Body of pancreas (tissue), 4 donors: ENCODE measurements at places on chromosomes 16 and 17. TPM values are rescaled to one million over a fixed set of nuclear protein-coding genes. Genes with fewer than 3 reads are reported as not detected.

GRCh38 chr17:48294020-48294805, 135.8 kb downstream of the SKAP1 start:
- DNase-seq: no peak
- H3K27ac ChIP-seq: no peak overlapping the region
- H3K36me3 ChIP-seq: no peaks in the 10 kb centered on the region
- H3K4me3 ChIP-seq: no peak overlapping the region
- no peaks in the 10 kb centered on the region for H3K27me3 ChIP-seq

GRCh38 chr16:67021321-67021720, 7.6 kb upstream of the CBFB start:
- H3K4me1 ChIP-seq: peaks cover 16% of the 10 kb centered on the region
- no peak for DNase-seq
- no peak overlapping the region for H3K27ac ChIP-seq
- no peaks in the 10 kb centered on the region for H3K36me3 ChIP-seq

DNA sequence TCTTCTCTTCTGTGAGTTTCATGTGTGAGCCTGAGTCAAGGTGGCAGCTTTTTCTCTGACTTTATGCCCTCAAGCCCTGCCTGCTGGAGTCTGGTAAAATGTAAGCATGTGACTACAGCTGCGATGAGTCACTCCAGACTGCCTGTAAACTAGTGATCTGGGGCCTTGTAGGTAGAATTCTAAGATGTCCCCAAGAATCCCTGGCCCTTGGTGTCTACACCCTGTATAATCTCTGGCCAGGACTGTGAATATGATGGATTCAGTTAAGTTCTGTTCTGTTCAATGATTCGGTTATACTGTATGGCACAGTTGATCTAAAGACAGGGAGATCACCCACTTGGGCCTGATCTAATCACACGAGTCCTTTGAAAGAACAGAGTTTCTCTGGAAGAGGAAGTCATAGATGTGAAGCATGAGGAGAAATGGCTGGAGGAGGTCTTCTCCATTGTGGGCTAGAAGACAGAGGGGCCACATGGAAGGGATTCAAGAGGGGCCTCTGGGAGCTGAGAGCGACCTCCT, 29.8 kb downstream of the PRSS54 start:
- H3K27me3 ChIP-seq: no peaks in the 10 kb centered on the region
- no peak for DNase-seq
- H3K4me3 ChIP-seq: no peak overlapping the region
- H3K36me3 ChIP-seq: no peaks in the 10 kb centered on the region
- H3K4me1 ChIP-seq: no peaks in the 10 kb centered on the region

DNA sequence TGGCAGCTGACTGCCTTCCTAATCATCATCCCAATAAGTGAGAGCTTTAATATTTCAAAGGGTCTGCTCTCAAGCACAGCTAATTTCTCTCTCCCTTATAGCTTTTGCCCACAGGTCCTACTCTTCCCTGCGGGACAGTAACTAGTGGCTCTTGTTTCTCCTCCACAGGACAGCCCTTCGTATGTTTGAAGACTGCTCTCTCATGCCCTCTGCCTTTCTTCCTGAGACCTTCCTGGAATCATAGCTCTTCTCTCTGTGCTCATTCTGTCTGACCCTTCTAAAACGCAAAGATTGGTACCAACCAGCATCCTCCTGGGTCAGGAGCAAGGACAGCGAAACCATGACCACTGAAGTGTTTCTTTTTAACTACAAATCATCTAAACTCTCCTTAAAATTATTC, 168.9 kb downstream of the GRIN2A start:
- H3K36me3 ChIP-seq: no peaks in the 10 kb centered on the region
- H3K27me3 ChIP-seq: no peaks in the 10 kb centered on the region
- no peak overlapping the region for H3K27ac ChIP-seq
- DNase-seq: no peak

EPN3 gene
- 11.9 TPM for total RNA-seq

ZSWIM7 gene
- total RNA-seq: 18.2 TPM

- H3K4me1 ChIP-seq: peaks cover 11% of the 10 kb centered on the region
- no peaks in the 10 kb centered on the region for H3K36me3 ChIP-seq
- no peak overlapping the region for H3K27ac ChIP-seq
- no peak overlapping the region for H3K4me3 ChIP-seq
- no peaks in the 10 kb centered on the region for H3K27me3 ChIP-seq
- peak; percentile 46 for DNase-seq
Measured at GRCh38 chr16:11205754-11206581, 50.0 kb downstream of the SOCS1 start.

GRCh38 chr17:15483431-15483830, 16.0 kb upstream of the CDRT4 start:
- H3K4me3 ChIP-seq: no peak overlapping the region
- H3K27me3 ChIP-seq: no peaks in the 10 kb centered on the region
- H3K27ac ChIP-seq: no peak overlapping the region
- H3K36me3 ChIP-seq: no peaks in the 10 kb centered on the region
- no peak for DNase-seq
- no peaks in the 10 kb centered on the region for H3K4me1 ChIP-seq

MCRIP2 gene
- 47.5 TPM for total RNA-seq

DNA sequence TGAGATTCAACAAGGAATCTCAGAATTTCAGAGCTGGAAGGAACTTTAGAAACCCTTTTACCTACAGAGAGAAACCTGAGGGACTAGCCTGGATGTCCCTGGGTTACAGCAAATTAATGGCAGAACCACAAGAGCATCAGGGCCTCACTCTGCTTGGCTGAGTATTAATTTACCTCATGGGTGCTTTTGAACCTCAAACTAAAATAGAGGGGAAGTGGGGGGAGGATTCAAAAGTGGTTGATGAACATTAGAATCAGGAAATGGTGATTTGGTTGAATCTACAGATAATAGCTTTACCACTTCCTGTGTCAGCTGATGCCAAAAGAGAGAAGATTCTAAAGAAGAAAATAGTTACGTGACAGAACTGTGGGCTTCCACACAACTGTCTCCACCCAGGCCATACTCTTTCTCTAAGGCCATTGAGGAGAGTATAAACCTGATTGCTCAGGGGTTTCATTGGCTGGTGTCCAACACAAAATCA, 11.3 kb upstream of the SKAP1 start:
- no peak for DNase-seq
- no peak overlapping the region for H3K27ac ChIP-seq
- no peak overlapping the region for H3K4me3 ChIP-seq
- peaks cover 15% of the 10 kb centered on the region for H3K4me1 ChIP-seq

PRR14 gene
- 65.6 TPM for total RNA-seq

VWA3A gene
- 0.33 TPM for total RNA-seq

GRCh38 chr16:68719993-68720489, 17.1 kb upstream of the CDH1 start:
- DNase-seq: no peak
- H3K4me1 ChIP-seq: peaks cover 9% of the 10 kb centered on the region
- no peak overlapping the region for H3K4me3 ChIP-seq
- no peaks in the 10 kb centered on the region for H3K27me3 ChIP-seq
- H3K36me3 ChIP-seq: no peaks in the 10 kb centered on the region

SOCS1 gene
- 1.0 TPM for total RNA-seq

- peaks cover 53% of the 10 kb centered on the region for H3K4me1 ChIP-seq
- no peaks in the 10 kb centered on the region for H3K27me3 ChIP-seq
- DNase-seq: peak; percentile 64
- H3K4me3 ChIP-seq: peak overlapping the region; percentile 51
- no peaks in the 10 kb centered on the region for H3K36me3 ChIP-seq
- peak overlapping the region; percentile 92 for H3K27ac ChIP-seq
Measured at GRCh38 chr16:69187446-69188235, 677 bp downstream of the SNTB2 start.

RCVRN gene
- not detected for total RNA-seq

- H3K4me3 ChIP-seq: no peak overlapping the region
- no peaks in the 10 kb centered on the region for H3K4me1 ChIP-seq
- no peak overlapping the region for H3K27ac ChIP-seq
- peak; percentile 57 for DNase-seq
- H3K27me3 ChIP-seq: no peaks in the 10 kb centered on the region
Measured at GRCh38 chr16:842061-842476, 41.5 kb upstream of the GNG13 start.

DNA sequence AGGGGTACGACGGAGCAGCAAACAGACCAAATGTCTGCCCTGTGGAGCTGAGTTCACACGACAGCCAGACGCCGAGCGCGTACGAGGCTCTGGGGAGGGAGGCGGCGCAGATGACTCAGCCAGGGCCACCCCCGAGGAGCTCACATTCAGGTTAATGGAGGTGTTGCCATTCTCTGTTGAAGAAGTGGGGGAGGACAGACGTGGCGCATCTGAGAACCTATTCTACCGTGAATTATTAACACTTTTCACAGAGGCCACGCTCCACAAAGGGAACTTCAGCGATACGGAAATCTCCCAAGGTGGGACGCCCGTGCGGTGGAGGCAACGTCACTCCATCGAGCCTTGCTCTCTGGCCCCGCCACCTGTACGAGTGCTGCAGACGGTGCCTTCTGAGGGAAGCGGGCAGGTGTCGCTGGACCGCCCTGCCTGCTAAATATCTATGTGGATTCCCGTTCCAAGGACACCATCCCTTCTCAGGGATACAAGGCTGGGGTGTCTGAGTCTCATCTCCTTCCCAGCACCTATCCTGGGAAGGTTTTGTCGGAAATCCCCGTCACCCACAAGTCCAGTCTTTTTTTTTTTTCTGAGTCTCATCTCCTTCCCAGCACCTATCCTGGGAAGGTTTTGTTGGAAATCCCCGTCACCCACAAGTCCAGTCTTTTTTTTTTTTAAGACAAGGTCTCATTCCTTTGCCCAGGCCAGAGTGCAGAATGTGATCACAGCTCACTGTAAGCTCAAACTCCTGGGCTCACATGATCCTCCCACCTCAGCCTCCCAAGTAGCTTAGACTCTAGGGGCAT, 19.0 kb downstream of the ABR start:
- H3K27me3 ChIP-seq: no peaks in the 10 kb centered on the region
- H3K4me1 ChIP-seq: no peaks in the 10 kb centered on the region
- H3K4me3 ChIP-seq: no peak overlapping the region
- no peak for DNase-seq
- H3K36me3 ChIP-seq: no peaks in the 10 kb centered on the region
- no peak overlapping the region for H3K27ac ChIP-seq

DNA sequence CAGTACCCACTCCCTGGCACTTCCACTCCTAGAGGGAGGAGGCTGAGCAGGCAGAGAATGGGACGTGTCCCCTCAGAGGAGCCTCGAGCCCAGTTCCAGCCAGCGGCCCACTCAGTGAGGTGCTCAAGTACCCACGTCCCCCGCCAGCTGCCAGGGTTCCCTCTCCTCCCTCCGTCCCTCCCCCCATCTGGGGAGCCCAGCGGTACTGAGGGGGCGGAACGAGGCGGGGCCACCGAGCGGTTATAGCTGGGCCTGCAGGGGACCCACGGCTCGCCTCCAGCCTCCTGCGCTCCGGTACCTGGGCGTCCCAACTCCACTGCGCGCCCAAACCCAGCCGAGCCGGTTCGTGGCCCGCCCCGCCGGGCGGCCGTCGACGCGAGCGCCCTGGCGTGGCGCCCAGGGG, at the start of gene NPW:
TSS of gene NPW (plus strand) at position 268 of the 403 bp plus-strand sequence.
- no peaks in the 10 kb centered on the region for H3K36me3 ChIP-seq
- peaks cover 32% of the 10 kb centered on the region for H3K4me1 ChIP-seq
- H3K27ac ChIP-seq: no peak within 1 kb of the TSS
- H3K27me3 ChIP-seq: no peaks in the 10 kb centered on the region
- H3K4me3 ChIP-seq: no peak within 1 kb of the TSS

NOL11 gene
- total RNA-seq: 15.8 TPM

DNA sequence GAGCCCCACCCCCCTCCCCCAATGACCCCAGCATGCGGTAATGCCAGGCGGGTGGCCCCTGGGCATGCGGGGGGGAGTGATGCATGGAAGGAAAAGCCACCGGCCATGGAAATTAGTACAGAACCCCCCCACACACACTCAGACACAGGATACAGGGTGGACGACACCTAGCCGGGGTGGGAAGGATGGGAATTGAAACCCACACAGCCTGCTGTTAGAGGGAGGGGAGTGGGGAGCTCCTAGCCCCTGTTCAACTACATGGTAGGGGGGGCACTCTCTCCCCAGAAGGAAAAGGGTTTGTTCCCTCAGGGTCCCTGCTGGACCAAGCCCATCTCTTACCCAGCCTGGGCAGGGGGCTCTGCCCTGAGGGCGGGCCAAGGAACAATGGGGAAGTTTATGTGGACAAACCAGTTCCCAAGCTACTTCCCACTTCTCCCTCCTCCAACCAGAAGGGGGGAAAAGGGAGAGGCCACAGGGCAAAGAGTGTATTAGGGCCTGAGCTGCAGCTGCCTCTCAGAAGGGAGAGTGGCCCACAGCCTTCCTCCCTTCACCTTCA, 5.2 kb downstream of the TMUB2 start:
- H3K4me3 ChIP-seq: no peak overlapping the region
- peaks cover 12% of the 10 kb centered on the region for H3K4me1 ChIP-seq
- H3K27ac ChIP-seq: no peak overlapping the region
- no peak for DNase-seq
- H3K36me3 ChIP-seq: peaks cover 8% of the 10 kb centered on the region
- H3K27me3 ChIP-seq: no peaks in the 10 kb centered on the region

GRCh38 chr17:59311051-59311468, 20.4 kb upstream of the YPEL2 start:
- no peaks in the 10 kb centered on the region for H3K27me3 ChIP-seq
- no peak overlapping the region for H3K27ac ChIP-seq
- H3K4me1 ChIP-seq: no peaks in the 10 kb centered on the region
- H3K36me3 ChIP-seq: no peaks in the 10 kb centered on the region
- DNase-seq: peak; percentile 70

DNA sequence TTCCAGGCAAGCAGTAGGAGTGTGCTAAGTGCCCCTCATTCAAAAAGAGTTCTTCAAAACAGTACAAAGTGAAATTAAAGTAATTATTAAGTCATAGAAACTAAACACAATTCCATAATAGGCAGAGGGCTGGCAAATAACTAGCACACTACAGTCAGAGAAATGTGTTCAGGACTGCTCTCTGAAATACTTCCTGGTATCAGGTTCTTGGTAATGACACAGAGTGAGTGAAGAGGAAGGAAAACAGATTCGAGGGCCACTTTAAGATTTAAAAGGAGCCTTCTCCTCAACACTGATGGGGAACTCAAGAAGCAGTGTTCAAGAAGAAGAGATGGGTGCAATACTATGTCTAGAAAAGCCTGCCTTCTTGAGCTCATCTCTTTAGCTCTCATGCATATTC, 139.2 kb downstream of the TOX3 start:
- H3K27ac ChIP-seq: no peak overlapping the region
- DNase-seq: no peak
- H3K36me3 ChIP-seq: no peaks in the 10 kb centered on the region
- no peaks in the 10 kb centered on the region for H3K27me3 ChIP-seq

- peaks cover 3% of the 10 kb centered on the region for H3K36me3 ChIP-seq
- H3K4me3 ChIP-seq: no peak overlapping the region
- peaks cover 33% of the 10 kb centered on the region for H3K4me1 ChIP-seq
- DNase-seq: peak; percentile 75
- H3K27me3 ChIP-seq: no peaks in the 10 kb centered on the region
Measured at GRCh38 chr17:63697341-63698286, 2.3 kb downstream of the LIMD2 start.

GRCh38 chr17:68172461-68172954, 75.3 kb upstream of the AMZ2 start:
- no peaks in the 10 kb centered on the region for H3K4me1 ChIP-seq
- no peak overlapping the region for H3K4me3 ChIP-seq
- no peaks in the 10 kb centered on the region for H3K27me3 ChIP-seq
- H3K36me3 ChIP-seq: no peaks in the 10 kb centered on the region

GRCh38 chr17:30964876-30965275, 6.0 kb upstream of the RNF135 start:
- no peak for DNase-seq
- no peaks in the 10 kb centered on the region for H3K36me3 ChIP-seq
- H3K27ac ChIP-seq: no peak overlapping the region
- H3K4me1 ChIP-seq: no peaks in the 10 kb centered on the region
- no peaks in the 10 kb centered on the region for H3K27me3 ChIP-seq

RND2 gene
- total RNA-seq: 0.52 TPM
